ENCODE measurements at places on chromosomes 3 and 15.

- DNase-seq, result no peak
Measured at GRCh38 chr3:187039723-187040414, 99.4 kb downstream of the RPL39L start.

GRCh38 chr3:45565342-45565741 is 29.2 kb upstream of the LIMD1 start:
- no peak for DNase-seq

DNA sequence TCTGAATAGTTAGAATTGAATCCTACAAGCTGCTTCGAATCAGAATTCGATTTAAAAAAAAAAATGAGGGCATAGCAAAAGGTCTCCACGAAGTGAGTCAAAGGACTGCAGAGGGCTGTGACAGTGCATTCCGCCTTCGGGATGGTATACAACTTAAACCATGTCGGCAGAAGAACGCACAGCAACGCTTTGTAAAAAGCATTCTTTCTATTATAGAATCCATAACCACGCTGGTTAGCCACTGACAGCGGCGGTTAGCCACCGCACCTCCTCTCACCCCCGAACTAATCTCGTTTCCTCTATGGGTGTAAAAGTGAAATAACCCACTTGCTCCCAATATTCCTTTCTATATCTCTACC is 664 bp upstream of the PIK3CA start:
- DNase-seq, result no peak

GRCh38 chr3:46574243-46574646 is 8.1 kb upstream of the LRRC2 start:
- no peak for DNase-seq

DNA sequence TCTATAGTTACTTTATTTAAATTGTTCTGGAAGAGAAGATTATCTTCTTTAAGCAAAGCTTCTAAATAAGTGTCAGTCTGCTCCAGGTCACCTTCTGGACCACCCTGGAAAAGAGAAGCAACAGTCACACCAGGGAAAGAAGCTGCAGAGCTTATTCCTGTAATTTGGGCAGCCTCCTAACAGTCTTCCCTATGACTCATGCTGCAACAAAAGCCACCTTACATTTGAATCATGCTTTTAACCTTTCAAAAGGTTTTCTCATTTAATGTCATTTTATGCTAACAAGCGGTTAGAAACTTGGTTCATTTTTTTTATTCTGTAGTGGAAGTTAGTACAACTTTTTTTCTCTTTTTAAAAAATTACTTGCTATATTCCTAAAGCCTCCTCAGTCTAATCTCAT is 5.3 kb upstream of the GUCA1C start:
- no peak for DNase-seq

DNA sequence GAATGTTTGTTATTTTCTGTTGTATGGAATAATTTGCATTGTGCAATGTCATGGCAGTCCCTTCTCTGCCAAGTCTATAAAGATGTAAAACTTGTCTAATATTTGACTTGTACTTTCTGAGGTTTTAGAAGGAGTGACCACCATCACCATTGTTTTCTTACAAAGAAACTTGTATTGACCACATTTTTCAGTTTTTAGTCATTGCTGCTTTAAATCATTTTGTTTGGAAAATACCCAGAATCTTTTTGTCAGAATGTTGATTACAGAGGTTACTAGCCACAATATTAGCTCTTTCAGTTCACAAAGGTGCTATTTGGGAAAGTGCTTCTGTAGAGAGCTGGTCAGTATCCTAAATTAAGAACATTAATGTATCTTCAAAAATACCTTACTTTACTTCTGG is 532.4 kb upstream of the GBE1 start:
- DNase-seq, result no peak

DNA sequence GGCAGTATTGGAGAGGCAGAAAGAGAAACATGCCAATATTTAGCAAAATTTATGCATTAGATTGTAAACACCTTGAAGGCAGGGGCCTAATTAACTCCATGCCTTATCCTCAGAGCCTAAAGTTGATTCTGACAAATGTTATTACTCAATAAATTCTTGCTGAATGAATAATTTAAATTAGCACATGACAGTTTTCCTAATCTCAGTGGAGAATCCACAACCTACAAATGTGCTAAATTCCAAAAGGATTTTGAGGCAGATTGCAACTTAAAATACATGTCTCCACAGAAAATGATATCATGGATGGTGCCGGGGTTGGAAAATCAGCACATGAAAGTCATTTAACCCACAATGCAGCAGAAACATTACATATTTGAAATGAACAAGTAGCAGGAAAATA is 41.1 kb upstream of the NANOGP8 start:
- DNase-seq, result no peak

DNA sequence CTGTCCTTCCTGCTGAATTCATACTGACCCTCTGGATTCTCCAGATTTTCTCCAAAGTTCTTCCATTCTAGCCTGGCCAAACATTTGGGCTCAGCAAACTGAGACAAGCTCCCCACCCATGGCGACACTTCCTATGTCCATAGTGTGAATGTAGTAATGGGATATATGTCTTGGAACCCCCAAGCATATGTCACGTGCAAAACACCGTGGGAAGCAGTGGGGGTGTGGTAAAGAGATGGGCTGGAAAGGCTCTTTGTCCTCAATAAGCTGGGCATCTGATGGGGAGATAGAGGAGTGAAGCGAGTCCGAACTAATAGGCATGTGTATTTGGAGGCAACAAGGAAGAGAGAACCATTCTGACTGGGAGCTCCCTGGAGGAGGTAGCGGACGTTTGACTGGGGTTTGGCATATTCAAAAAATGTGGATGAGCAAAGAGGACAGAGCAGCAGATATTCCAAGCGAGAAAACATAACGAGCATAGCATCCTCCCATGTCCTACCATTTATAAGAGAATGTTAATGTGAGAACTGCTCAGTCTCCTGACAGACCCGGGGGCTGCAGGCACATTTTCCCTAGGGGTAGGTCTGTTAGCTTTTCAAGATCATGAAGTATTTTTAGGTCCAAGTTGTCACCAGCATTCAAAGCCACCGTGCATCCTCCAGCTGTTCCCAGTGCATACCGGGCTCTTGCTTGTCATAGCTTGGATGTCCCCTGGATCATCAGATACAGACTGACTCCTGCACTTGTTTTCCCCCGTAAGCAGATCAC is 25.6 kb downstream of the TPM1 start:
- no peak for DNase-seq

DNA sequence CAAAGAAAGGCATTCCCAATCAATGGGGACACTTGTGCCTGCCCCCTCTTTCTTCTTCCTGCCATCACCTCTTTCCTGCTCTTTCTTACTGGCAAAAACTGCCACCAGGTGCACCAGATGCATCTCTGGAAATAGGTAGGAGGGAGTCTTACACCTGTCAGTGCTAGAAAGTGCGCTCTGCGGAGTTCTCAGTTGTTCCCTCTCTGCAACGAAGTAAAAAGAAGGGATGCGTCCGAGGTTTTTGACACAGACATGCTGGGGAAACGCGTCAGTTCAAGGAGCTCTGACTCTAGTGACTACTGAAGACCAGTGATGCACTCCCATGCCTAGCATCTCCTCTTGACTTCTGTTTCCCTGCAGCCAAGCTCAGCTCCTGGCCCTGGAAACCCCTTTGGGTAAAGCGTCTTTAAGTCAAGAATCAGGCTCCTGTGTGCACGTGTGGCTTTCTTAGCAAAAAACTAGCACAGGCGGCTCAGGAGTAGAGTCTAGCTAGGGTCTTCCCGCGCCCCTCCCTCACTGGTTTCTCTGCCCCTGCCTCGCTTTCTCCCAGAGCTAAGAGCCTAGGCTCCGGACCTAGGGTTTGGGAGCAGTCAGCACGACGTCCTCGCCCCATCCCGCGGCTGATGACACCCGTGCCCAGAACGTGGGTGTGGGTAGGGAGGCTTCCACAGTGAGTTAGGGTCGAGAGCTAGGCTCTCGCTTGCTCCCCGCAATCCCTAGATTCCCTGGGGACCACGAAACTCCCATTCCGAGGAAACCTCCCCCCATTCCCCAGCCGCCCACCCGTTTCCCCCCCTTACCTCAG is 564 bp upstream of the GRM7 start:
- DNase-seq, result no peak

- no peak for DNase-seq
Measured at GRCh38 chr3:127066635-127067034, 83.7 kb downstream of the PLXNA1 start.

DNA sequence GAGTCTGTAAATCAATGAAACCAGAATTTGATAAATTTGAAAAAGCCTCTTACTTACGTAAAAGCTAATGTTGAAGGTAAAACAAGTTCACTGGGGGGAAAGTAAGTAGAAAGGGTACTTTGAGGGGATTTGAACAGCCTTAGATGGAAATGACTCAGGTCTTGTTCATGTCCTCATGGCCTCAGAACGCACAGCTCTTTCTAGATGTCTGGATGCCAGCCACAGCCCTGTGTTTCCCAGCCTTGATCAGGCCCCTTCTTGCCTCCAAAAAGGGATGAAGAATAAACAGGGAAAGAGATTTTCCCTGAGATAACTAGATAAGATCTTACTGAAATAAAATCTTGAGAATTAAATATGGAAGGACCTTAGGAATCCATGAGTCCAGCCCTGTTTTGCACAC is 237.1 kb upstream of the GOLGA6L4 start:
- DNase-seq, result no peak
